ENCODE measurements at places on chromosomes 3 and 15.

DNA sequence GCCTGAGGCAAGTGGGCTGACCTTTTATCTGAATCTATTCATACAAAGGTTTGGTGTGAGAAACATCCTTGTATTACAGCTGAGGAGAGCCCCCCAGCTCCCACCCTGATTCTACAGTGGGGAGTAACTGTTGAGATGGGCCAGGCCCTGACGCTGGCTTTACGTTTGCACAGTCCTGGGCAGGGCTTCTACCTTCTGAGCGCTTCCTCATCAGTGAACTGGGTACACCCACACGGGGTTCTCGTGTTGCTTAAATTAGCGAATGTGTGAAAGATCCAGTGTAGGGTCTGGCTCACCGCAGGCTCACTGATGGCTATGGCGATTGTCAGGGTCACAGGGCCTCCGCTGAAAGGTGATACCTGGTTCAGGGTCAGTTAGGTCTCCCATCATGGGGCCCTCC, 7.3 kb upstream of the GHRL start:
- DNase-seq, result no peak

GRCh38 chr3:122021811-122022401, at the start of gene ILDR1:
ILDR1 (minus strand) TSS chr3:122022247; CDS start chr3:122022077, 170 bp downstream.
- no peak for DNase-seq

- no peak for DNase-seq
These were observed 78.7 kb upstream of the MME start for GRCh38 chr3:155001289-155002010.

- no peak for DNase-seq
These were observed 3.4 kb upstream of the RPS27L start for GRCh38 chr15:63160638-63161037.

DNA sequence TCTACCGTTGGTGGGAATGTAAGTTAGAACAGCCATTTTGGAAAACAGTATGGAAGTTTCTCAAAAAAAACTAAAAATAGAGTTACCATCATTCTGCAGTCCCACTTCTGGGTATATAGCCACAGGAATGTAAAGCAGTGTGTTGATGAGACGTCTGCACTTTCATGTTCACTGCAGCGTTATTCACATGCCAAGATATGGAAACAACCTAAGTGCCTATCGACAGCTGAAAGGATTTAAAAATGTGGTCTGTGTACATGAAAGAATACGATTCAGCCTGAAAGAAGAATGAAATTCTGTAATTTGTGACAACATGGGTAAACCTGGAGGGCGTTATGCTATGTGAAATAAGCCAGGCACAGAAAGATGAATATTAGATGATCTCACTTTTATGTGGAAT, 157.7 kb downstream of the THSD4 start:
- no peak for DNase-seq

GRCh38 chr15:88383354-88383753, 83.8 kb downstream of the MRPL46 start:
- DNase-seq, result no peak

DNA sequence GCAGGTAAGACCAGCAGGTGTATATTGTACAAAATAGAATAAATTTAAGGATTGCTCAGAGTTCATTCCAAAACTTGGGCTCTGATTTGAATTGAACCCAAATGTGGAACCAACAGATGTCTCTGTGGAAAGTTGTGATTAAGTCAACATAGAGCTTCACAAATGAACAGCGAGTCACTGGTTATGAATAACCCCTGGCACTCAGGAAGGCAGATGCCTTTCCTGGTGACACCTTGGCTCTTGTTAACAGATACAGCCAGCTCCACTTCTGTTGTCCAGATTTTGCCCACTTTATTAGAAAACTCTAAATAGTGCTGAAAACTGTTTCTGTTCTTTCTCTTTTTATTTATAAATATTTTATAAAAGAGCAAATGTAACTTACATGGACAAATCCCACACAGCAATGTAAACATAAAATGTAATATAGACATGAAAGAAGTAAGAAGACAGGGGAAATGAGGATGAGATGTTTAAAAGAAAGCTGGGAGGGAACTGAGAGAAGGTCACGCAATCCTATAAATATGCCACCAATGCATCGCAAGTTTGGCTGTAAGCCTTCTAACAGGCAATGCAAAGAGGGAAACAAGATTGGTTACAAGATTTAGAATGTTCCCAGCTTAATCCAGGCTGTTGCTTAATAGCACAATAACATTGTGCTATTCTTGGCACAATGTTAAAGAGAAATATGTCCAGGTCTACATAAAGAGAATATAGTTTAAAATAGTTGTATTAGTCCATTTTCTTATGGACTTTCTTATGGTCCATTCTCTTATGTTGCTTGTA, 495.5 kb downstream of the TAFA4 start:
- DNase-seq, result no peak

DNA sequence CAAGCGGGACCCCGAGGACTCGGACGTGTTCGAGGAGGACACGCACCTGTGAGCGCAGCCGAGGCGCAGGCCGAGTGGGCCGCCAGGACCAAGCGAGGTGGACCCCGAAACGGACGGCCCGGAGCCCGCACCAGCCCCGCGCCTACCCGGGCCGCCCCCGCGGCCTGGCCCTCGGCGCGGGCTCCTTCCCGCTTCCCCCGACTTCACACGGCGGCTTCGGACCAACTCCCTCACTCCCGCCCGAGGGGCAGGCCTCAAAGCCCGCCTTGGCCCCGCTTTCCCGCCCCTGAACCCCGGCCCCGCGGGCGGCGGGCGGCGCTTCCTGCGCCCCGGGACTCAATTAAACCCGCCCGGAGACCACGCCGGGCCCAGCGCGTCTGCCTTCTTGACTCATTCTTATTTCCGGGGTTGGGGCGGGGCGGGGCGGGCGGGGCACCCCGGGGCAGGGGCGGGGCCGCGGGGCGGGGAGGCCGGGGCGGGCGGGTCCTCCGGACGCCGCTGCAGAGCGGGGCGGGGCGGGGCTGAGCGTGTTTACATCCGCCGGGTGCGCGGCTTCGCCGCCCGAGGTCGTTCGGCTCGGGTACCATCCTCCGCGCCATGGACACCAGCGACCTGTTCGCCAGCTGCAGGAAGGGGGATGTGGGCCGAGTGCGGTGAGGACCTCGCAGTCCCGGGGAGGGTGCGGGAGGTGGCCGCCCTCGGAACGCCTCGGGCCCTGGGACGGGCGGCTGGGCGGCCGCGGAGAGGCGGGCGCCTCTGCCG, at the start of gene ABTB1:
Gene ABTB1, plus strand, starts transcription at position 524 of the 762 bp plus-strand sequence. Its CDS starts 74 bp downstream, at position 598.
- no peak for DNase-seq

GRCh38 chr15:49044766-49045606, 1.3 kb downstream of the SECISBP2L start:
- no peak for DNase-seq

- no peak for DNase-seq
These were observed 48.2 kb downstream of the SRGAP3 start for GRCh38 chr3:9201266-9201665.

GRCh38 chr3:185152410-185153170, at the start of gene C3orf70:
C3orf70 (minus strand) TSS chr3:185153060; CDS start chr3:185152823, 237 bp downstream.
- no peak for DNase-seq

DNA sequence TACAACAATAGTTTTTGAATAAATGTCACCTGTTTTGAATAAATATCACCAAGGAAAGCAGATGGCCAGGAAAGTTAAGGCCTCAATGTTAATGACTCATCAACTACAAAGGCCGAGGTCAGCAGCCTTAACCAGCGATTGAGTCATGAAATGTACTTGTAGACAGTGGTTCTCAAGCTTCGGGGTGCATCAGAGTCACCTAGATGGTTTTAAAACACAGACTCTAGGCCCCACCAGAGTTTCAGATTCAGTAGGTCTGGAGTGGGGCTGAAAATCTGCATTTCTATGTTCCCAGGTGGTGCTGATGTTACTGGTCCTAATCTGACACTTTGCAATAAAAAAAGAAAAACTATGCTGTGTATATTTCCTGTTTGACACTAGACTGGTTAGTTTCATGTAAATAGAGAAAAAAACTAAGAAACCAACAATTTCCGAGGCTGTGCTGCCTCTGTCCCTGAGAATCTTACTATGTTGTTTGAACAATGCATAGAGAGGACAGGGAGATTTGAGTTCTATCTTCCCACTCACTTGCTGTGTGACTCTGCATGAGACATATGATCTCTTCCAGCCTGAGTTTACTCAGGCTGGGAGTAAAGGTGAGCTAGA, 9.8 kb downstream of the RAB27A start:
- peak; percentile 54 for DNase-seq

- no peak for DNase-seq
These were observed 16.7 kb upstream of the SLC7A14 start for GRCh38 chr3:170602556-170602955.

- no peak for DNase-seq
These were observed 559 bp downstream of the SENP5 start for GRCh38 chr3:196868297-196868661.

DNA sequence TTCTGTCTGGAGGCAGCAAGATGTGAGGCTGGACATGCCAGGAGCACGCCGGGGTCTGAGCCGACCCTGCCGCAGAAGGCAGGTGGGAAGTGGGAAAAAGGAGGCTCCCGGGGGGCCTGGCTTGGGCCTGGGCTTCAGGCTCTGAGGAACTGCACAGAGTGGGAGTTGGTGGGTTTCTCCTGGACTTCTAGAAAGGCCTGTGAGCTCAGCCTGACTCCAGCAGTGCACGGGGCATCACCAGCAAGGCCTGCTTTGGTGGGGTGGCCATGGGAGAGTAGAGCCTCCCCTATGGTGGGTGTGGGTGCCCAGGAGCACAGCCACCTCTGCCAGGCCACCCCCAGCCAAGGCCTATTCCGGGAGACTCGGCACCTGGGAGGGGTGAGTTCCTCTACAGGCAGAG, 18.1 kb upstream of the SLC41A3 start:
- DNase-seq, result no peak

DNA sequence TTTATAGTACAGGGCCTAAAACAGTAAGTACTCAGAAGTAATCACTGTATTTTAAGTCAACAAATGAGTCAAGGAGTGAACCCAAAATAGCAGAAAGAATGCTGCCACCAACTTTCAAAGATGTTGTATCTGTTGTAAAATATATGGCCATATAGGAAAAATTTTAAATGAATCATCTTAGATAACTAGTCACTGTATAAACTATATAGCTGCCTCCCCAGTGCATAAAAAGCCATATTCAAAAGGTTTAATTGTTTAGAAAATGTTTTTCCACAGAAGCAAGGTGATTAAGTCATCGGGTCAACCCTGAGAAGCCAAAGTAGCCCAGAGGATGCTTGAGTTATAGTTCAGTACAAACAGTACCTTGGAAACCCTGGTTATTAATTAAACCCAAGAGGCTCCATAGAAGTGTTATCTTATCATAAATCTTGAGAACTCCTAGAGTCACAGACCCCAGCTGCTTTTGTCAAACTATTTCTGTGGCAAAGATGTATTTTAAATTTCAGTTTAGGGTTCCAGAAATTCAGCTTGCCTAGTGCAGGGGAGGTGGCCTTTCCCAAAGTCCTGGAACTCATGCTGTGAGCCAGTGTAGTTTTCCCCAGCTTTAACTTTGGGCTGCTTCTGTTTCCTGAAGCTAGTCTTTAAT, 39.2 kb downstream of the MBNL1 start:
- no peak for DNase-seq

DNA sequence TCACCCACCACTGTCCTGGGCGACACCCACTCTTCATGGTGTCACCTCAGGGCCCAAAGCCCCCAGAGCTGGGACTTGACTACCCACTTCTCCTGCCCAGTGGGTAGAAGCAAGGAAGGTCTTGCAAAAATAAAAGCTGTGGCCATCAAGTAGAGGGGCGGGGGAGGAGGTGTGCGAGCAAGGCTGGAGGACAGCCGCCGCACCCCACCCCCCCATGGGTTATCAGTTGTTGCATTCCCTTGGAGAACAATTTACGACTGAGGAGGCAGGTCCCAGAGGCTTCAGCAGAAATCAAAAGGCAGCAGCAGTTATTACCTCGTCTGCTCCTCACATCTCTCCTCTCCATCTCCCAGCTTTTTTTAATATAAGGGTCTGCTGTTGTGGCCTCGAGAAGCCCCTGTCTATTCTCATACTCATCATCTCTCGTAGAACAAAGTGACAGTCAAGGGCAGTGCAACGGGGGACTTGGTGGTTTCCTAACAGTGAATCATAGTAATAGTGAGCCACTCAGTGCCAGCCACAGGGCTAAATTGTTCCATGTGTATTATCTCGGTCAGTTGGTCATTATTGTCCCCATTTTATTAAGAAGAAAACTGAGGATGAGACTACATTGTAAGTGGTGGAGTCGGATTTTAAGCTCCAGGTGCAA, 116.4 kb downstream of the PDCD6IP start:
- no peak for DNase-seq

GRCh38 chr15:49696433-49696832, 75.6 kb downstream of the DTWD1 start:
- no peak for DNase-seq

DNA sequence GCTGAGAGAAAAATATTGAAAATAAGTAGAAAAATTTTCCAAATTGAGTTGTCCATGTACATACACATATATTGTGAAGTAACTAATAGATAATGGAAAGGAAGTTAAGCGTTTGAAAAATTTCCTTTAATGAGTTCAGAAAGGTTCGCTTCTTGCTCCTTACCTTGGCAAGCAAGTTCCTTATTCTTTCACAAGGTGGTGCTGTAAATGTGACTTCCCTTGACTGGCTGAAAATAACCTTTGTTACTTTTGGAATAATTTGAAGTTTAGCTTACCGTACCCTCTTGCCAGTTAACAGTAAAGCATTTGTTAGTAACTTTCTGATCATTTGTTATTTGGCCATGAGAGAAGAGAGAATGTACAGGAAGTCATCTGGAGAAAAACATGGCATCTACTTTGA, 41.6 kb downstream of the PYDC2 start:
- DNase-seq, result no peak

DNA sequence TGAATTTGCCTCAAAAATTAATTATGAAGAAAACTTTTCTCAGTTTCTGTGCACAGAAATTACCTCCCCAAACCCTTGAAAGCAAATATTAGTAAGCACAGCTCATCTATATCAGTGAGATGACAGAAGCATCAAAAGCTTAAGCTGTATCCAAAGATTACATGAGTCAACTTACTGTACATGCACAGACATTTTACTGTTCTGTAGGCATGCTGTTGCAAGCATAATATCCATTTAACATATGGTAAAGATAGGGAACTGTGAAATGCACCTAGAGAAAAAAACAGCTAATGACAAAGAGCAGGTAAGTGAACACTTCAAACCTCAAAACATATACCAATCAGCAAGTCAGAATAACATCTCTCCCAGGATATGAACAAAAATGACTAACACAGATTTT, 20.9 kb downstream of the SHOX2 start:
- DNase-seq, result no peak

DNA sequence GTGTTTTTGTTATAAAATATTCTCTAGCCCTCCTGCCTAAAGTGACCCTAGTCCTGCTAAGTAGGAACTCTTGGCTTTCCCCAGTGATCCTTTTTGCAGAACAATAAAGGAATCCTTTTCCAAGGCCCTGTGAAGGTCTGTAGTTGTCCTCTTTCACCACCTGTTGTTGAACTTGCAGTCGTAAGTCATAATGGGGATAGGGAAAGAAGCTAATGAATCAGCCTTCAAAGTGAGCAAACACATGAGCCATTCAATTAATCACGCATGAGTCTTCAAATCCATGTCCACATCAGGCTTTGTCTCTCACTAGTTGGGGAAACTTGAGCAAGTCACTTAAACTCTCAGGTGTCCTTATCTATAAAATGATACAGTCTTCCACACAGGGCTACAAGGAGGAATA, 27.6 kb downstream of the ZNF860 start:
- DNase-seq, result no peak

GRCh38 chr3:32243519-32243918, 5.0 kb downstream of the CMTM8 start:
- DNase-seq, result no peak
